Activated naive CD4-positive, alpha-beta T cell treated with anti-CD3 and anti-CD28 coated beads for 36 hours (primary cell): ENCODE measurements at places on chromosomes 2 and 18. TPM values are rescaled to one million over a fixed set of nuclear protein-coding genes. Genes with fewer than 3 reads are reported as not detected.

IL36RN gene
- total RNA-seq = not detected

- H3K4me1 ChIP-seq = no peaks in the 10 kb centered on the region
- H3K27ac ChIP-seq = no peak overlapping the region
- H3K36me3 ChIP-seq = no peaks in the 10 kb centered on the region
- DNase-seq = no peak
Measured at GRCh38 chr18:29418136-29418535, 1241.2 kb upstream of the CDH2 start.

WNT6 gene
- not detected for total RNA-seq

SERPINB4 gene
- not detected for total RNA-seq

- no peak for DNase-seq
- no peak overlapping the region for H3K4me3 ChIP-seq
- no peaks in the 10 kb centered on the region for H3K27me3 ChIP-seq
- H3K4me1 ChIP-seq = peaks cover 38% of the 10 kb centered on the region
- no peak overlapping the region for H3K27ac ChIP-seq
Measured at GRCh38 chr2:3212984-3213383, 164.6 kb downstream of the EIPR1 start.

SLC8A1 gene
- 0.60 TPM for total RNA-seq

DNA sequence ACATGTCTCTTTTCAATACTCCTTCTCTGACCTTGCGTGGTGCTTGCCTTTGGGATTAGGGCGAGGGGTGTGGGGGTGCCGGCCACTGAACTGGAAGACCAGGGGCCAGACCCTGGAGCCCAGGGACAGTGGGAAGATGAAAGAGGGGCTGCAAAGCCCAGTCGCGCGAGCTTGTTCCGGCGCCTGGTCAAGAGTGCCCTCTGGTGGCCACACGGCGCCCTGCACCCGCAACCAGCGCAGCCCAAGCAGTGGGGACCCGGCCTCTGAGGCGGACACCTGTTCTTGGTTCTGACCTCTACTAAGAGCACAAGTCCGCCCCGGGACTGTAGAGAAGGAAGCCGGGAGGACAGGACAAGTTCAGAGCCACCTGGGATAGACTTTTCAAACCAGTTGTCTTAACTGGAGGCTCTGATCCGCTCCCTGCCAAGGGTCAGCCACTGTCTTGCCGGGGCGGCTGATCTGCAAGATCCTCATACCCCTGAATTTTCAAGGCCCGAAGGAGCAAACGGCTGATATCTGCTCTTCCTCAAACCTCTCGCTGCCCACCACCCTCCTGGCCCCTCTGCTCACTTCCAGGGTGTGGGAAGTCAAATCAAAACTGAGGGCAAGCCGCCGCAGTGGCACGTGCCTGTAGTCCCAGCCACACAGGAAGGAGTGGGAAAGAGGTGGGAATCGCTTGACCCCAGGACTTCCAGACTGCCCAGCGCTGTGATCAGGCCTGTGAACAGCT is 14.9 kb upstream of the MSH6 start:
- no peaks in the 10 kb centered on the region for H3K36me3 ChIP-seq
- H3K4me3 ChIP-seq = peak overlapping the region; percentile 15
- no peak overlapping the region for H3K27ac ChIP-seq
- DNase-seq = peak; percentile 74
- H3K4me1 ChIP-seq = peaks cover 2% of the 10 kb centered on the region
- no peaks in the 10 kb centered on the region for H3K27me3 ChIP-seq

- DNase-seq = no peak
- peak overlapping the region; percentile 7 for H3K27ac ChIP-seq
- H3K4me1 ChIP-seq = peaks cover 30% of the 10 kb centered on the region
Measured at GRCh38 chr2:127860130-127860529, 2.2 kb upstream of the POLR2D start.
